Esophagus squamous epithelium (tissue), 5 donors: ENCODE measurements at places on chromosomes 11 and 22.

DNA sequence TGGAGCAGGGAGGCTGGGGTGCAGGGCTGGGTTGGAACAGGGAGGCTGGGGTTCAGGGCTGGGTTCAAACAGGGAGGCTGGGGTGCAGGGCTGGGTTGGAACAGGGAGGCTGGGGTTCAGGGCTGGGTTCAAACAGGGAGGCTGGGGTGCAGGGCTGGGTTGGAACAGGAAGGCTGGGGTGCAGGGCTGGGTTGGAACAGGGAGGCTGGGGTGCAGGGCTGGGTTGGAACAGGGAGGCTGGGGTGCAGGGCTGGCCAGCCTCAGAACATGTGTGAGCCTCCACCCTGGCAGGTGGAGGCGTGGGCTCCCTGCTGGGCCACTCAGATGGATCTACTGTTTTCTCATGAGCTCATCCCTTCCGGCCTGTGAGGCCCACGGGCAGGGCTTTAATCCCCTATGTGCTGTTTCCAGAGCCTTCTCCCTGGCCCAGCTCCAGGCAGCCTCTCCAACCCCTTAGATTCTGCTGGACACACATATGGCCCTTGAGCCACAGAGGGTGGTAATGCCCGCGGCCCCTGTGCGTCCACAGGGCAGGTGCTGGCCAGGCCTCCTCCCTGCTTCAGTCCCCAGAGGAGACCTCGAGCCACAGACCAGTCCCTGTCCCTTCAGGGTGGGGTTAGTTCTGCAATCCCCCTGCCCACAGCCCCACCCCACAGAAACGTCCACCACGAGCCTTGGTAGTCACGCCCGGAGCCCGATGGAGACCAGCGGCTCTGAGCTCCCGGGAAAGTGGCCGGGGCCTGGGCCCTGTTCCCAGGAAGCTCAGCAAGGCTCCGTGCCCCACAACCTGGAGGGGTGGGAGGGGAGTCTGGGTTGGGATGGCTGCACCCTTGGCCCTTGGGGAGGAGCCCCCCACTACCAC lies 197.9 kb downstream of the BRD1 start:
- DNase-seq: no peak

DNA sequence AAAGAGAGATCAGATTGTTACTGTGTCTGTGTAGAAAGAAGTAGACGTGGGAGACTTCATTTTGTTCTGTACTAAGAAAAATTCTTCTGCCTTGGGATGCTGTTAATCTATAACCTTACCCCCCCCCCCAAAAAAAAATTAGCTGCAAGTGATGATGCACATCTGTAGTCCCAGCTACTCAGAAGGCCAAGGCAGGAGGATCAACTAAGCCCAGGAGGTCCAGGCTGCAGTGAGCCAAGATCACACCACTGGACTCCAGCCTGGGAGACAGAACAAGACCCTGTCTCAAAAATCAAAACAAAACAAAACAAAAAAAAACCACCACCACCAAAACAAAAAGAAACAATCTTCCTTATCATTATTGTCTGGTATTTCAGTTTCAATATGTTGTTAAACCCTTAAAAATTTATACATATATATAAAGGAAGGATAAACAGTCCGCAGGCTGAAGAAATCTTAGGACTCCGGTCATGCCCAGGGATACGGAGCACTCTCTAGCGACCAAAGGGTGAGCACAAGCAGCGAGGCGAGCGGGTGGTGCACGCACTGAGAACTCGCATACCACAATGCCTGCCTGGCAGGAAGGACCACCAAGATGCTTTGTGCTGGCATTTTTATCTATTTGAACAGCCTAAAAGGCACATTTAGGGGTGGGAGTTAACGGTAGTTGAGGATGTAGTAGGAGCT lies 6.4 kb downstream of the POLDIP3 start:
- no peak for DNase-seq

GRCh38 chr22:39871008-39871798 lies 22.4 kb downstream of the ENTHD1 start:
- no peak for DNase-seq

DNA sequence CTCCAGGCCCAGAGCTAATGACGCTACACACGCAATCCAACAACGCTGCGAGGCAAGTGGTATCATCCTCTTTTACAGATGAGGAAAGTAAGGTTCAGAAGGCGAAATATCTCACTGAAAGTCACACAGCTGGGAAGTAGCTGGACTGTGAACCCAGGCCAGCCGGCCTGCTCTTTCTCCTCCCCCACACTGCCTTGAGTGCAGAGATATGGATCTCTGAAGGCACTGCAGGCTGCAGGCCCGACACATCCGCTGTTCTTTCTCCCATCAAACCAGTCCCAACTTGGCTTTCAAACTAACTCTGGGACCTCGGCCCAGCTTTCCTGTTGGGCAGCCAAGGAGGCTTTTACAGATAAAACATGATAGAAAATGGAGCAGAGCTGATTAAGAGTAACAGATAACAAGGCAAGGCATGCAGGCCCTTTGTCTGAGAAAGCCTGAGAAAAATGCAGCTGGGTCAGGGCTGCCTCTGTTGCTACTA lies 64.0 kb upstream of the PTPRJ start:
- DNase-seq: no peak

DNA sequence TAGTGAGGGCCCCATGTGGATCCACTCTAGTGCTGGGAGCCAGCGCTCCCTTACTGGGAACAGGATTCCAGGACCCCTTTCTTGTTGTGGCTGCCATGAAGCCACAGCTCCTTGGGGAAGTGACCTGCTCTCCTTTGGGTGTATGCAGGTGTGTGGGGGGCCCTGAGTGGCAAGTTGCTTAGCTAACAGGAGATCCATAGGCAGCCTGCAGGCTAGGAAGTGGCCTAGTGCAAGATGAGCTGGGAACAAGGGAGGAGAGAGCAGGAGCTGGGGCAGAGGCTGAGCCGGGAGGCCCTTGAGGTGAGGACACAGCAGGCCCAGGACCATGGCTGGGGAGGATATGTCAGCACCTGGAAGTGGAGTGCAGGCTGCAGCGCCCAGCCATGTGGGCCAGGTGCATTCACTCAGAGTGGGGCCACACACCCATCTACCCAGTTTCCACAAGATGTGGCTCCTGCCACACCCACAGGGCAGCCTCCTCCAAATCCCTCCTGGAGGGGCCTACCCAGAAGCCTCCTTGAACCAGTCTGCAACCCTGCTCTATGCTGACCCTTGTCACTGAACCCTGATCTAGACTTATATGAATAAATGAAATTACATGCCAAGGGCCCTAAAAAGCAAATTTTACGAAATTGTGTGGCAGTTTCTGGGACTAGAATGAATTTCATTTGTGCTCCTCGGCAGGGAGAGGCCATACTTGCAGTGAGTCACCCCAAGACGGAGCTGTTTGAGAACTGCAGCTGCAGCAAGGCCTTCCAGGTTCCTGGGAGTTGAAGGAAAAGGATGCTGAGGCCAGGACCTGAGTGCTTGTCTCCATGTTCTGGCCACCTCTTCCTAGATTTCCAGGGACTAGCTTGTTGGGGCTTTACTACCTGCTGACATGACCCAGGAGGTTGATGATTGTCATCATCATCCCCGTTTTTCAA lies 3.2 kb downstream of the THAP7 start:
- DNase-seq: no peak

GRCh38 chr11:67062526-67063373 lies 6.1 kb downstream of the RHOD start:
- DNase-seq: no peak

GRCh38 chr22:41479671-41480396 lies 10.9 kb downstream of the ACO2 start:
- DNase-seq: no peak

DNA sequence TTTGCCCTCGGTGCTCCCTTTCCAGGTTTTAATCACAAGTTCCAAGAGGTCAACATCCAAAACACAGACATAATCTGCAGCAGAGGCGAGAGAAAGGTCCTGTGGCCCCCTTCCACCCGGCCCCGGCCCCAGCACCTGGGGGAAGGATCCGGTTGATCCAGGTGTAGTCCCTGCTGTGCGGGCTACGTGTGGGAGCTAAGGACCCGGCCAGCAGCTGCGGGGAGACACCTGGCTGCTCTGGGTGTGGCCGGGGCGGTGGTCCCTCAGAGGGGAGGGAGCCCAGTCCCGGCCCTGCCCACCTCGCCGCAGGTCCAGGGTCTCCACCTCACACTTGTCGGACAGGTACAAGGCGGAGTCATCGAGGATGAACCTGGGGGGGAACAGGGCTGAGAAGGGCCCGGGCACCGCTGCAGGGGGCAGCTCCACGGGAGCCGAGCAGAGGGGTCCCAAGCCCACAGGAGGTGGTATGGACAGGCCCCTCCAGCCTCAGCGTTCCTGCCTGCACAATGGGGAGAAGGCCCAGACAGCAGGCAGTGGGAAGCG lies 13.6 kb downstream of the ATG2A start:
- DNase-seq: no peak

- DNase-seq: no peak
Observed at GRCh38 chr11:494761-495536, 12.1 kb downstream of the RNH1 start.

DNA sequence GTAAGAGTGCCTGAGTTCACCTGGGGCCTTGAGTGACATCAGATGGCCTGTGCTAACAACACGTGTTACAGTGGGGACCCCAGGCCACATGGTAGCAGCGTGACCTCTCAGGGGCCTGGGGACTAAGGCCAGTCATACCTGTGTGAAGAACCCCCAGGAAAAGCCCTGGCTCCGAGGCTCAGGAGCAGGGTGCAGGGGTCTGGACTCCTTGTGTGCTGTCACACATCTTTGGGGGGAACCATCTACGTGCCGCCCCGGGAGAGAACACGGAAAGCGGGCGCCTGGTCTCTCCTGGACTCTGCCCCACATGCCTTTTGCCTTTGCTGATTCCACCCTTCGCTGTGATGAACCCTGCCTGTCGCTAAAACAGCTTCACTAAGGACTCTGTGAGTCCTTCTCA lies 48.7 kb downstream of the SHANK2 start:
- no peak for DNase-seq

DNA sequence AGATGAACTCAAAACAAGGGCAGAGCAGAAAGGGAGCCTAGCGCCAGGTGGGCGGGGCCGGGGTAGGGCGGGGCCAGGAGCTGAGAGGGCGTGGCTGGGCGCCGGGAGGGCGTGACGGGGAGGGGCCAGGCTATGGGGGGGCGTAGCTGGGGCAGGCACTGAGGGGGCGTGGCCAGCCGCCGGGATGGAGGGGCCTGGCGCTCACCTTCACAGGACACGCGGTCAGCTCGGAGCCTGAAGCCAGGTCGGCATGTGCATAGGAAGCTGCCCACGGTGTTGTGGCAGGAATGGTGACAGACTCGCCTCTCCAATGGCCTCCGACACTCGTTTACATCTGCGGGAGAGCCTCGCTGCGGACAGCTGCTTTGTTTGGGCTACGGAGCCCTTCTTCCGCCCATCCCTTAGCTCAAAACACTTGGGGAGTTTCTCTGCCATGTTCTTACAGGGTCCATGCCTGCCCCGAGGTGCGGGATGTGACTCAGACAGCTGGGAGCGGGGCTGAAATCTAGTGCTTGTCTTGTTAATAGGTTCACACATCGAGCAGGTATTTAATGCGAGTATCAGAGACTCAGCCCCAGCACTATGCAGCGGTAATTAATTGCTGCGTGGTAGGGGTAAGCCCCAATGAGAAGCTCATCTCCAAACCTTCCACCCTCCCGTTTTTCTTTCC lies 13.4 kb downstream of the VWCE start:
- DNase-seq: no peak

- no peak for DNase-seq
Observed at GRCh38 chr11:12723421-12724300, 49.4 kb downstream of the TEAD1 start.
